ENCODE measurements at places on chromosomes 6 and 20. TPM values are rescaled to one million over a fixed set of nuclear protein-coding genes. Genes with fewer than 3 reads are reported as not detected.
A peak's percentile ranks its signal among the peaks of the same experiment; 100 is the strongest.

DNA sequence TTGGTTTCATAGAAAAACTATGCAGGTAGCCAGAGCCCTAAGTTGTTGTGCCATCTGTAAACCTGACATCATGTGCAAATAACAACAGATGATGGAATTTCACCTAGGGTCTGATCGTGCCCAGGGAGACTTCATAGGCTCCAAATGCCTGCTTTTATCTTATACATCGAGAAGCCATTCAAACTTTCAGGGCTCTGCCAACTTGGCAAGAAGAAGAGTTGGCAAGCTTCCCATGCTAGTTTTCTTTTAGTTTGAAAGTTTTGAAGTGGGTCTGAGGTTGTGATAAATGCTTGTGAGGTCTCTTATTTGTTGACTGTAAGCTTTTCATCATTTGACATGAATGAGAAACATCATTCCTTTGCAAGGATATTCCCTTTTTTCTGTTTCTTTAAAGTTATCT, 175.4 kb upstream of the FLRT3 start:
- H3K36me3 ChIP-seq: no peaks in the 10 kb centered on the region
- H3K27me3 ChIP-seq: no peaks in the 10 kb centered on the region
- no peak overlapping the region for H3K4me3 ChIP-seq
- H3K4me1 ChIP-seq: no peaks in the 10 kb centered on the region
- H3K27ac ChIP-seq: no peak overlapping the region
- DNase-seq: no peak

- H3K36me3 ChIP-seq: no peaks in the 10 kb centered on the region
- no peak overlapping the region for H3K27ac ChIP-seq
- no peak overlapping the region for H3K4me3 ChIP-seq
Measured at GRCh38 chr6:143397227-143398222, 53.0 kb downstream of the ADAT2 start.

DNA sequence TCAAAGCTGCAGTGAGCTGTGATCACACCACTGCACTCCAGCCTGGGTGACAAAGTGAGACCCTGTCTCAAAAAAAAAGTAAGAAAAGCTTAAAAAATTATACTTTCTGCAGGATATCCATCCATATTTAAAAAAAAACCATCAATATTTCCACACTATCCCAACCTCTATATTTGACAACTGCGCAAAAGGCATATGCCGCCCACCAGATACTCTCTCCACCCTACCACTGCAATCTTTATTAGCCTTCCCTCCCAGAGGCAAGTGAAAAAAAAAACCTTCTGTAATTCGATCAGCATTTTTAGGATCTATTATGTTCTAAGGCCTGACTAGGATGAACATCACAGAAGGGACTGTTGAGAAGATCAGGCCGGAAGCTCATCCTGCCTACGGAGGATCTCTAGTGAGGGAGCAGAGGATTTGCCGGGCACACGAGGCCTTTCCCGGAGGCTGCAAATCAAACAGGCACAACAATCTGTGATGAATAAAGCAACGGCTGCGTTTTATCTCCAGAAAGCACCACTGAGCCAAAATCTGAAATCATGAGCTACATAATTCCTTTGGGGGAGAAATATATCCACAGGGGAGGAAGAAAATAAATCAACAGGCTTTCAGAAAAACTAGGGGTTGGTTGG, 65.9 kb downstream of the GFOD1 start:
- no peak overlapping the region for H3K4me3 ChIP-seq
- H3K27me3 ChIP-seq: peaks cover 2% of the 10 kb centered on the region
- no peak overlapping the region for H3K27ac ChIP-seq
- peaks cover 32% of the 10 kb centered on the region for H3K4me1 ChIP-seq
- H3K36me3 ChIP-seq: no peaks in the 10 kb centered on the region
- no peak for DNase-seq

GRCh38 chr20:49381558-49382493, 100.6 kb downstream of the KCNB1 start:
- H3K4me1 ChIP-seq: no peaks in the 10 kb centered on the region
- no peak overlapping the region for H3K27ac ChIP-seq
- no peak overlapping the region for H3K4me3 ChIP-seq
- no peaks in the 10 kb centered on the region for H3K36me3 ChIP-seq
- DNase-seq: no peak

GRCh38 chr6:43493833-43494232, 16.3 kb downstream of the LRRC73 start:
- no peak overlapping the region for H3K4me3 ChIP-seq
- peaks cover 21% of the 10 kb centered on the region for H3K4me1 ChIP-seq
- peaks cover 5% of the 10 kb centered on the region for H3K36me3 ChIP-seq
- no peak overlapping the region for H3K27ac ChIP-seq

GRCh38 chr6:39347906-39348585, 25.5 kb upstream of the KCNK16 start:
- no peak overlapping the region for H3K4me3 ChIP-seq
- no peak overlapping the region for H3K27ac ChIP-seq
- H3K4me1 ChIP-seq: no peaks in the 10 kb centered on the region
- H3K36me3 ChIP-seq: no peaks in the 10 kb centered on the region

DNA sequence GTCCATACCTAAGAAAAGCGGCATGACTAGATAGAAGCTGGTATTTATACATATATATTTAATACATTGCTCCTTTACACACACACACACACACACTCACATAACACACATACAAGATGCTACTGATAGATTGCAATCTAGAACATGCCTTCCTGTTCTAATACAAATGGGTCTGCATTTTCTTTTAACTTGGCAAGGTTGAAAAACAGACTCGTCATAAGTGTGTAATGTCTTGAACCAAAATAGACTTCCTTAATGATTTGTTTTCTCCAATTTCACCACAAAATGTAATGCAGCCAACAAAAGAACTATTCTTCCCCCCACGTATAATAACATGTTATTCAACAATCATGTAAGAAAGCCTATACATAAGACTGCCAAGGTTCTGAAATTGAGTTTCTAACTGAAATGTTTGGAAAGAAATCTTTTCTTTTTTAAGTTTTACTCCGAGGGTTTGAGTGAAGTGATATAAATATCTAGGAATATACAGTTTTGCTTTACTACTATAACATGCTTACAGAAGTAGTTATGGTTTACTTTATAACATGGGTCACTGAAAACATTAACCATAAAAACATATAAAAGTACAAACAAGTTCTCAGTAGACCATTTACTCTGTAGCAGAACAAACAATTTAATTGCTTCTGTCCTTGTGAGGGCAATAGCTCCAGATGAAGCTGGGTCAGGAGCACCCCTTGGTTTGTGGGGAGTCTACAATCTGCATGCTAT, 207.5 kb downstream of the FOXC1 start:
- H3K27ac ChIP-seq: no peak overlapping the region
- no peaks in the 10 kb centered on the region for H3K4me1 ChIP-seq
- H3K36me3 ChIP-seq: peaks cover 1% of the 10 kb centered on the region

- peaks cover 7% of the 10 kb centered on the region for H3K4me1 ChIP-seq
- no peaks in the 10 kb centered on the region for H3K27me3 ChIP-seq
- peaks cover 25% of the 10 kb centered on the region for H3K36me3 ChIP-seq
- DNase-seq: no peak
- H3K4me3 ChIP-seq: no peak overlapping the region
Measured at GRCh38 chr20:34927736-34928135, 27.9 kb downstream of the GSS start.

GRCh38 chr6:131368198-131368911, 204.7 kb upstream of the ARG1 start:
- DNase-seq: no peak
- H3K36me3 ChIP-seq: peaks cover 4% of the 10 kb centered on the region
- H3K27me3 ChIP-seq: no peaks in the 10 kb centered on the region
- no peak overlapping the region for H3K27ac ChIP-seq

GRCh38 chr6:108560463-108561308, at the start of gene FOXO3:
Gene FOXO3, plus strand, starts transcription at chr6:108560917. Its CDS starts 292 bp downstream, at chr6:108561209.
- DNase-seq: peak; percentile 34
- H3K4me1 ChIP-seq: peaks cover 36% of the 10 kb centered on the region
- peak within 1 kb of the TSS; percentile 24 for H3K27ac ChIP-seq
- peaks cover 3% of the 10 kb centered on the region for H3K36me3 ChIP-seq
- peak within 1 kb of the TSS; percentile 80 for H3K4me3 ChIP-seq

- no peaks in the 10 kb centered on the region for H3K36me3 ChIP-seq
- no peak for DNase-seq
- no peak overlapping the region for H3K27ac ChIP-seq
- no peak overlapping the region for H3K4me3 ChIP-seq
Measured at GRCh38 chr6:105791583-105792318, 294.4 kb upstream of the PRDM1 start.

GRCh38 chr6:138089325-138089724, 17.9 kb downstream of the PERP start:
- DNase-seq: no peak
- no peak overlapping the region for H3K4me3 ChIP-seq
- no peaks in the 10 kb centered on the region for H3K36me3 ChIP-seq
- no peaks in the 10 kb centered on the region for H3K4me1 ChIP-seq

DNA sequence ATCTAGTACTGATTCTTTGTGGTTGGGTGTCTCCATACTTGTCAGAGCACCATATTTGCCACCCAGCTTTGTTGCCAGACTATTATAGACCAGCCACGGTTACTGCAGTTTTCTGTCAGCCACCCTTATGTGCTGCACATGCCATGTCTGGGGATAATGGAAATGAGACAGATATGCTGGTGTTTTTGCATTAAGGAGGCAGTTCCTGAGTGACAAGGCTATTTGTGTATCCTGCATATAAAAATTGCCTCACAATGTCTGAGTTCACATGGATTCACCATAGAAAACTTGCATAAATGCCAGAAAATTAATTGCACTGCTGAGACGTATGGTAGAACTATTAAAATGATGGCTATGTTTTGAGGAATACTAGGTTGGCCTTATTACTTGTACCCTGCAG, 51.8 kb downstream of the NKAIN2 start:
- no peaks in the 10 kb centered on the region for H3K4me1 ChIP-seq
- no peak overlapping the region for H3K27ac ChIP-seq
- no peak for DNase-seq
- no peaks in the 10 kb centered on the region for H3K36me3 ChIP-seq
- no peak overlapping the region for H3K4me3 ChIP-seq
- H3K27me3 ChIP-seq: no peaks in the 10 kb centered on the region

GRCh38 chr20:62524505-62524911, 48.7 kb upstream of the GATA5 start:
- DNase-seq: no peak
- peaks cover 16% of the 10 kb centered on the region for H3K4me1 ChIP-seq
- no peak overlapping the region for H3K27ac ChIP-seq
- no peaks in the 10 kb centered on the region for H3K36me3 ChIP-seq
- H3K27me3 ChIP-seq: peaks cover 7% of the 10 kb centered on the region

DNA sequence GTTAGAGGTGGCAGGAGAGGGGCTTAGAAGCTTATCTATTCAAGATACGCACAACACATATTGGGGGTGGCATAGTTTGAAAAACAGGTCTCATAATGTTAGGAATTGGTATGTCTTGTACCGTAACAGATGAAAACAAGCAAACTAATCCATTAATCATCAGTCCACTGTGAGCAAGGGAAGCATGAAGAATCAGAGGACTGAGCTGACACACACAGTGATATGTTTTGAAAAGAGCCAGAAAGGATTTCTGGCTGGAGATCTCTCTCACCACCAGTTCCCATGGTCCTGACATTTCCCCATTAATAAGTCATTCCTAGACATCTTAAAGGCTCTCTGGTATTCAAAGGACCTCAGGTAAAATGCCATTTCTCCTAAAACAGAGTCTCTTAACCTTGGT, 158.8 kb upstream of the PHACTR1 start:
- H3K27me3 ChIP-seq: peaks cover 11% of the 10 kb centered on the region
- no peaks in the 10 kb centered on the region for H3K4me1 ChIP-seq
- DNase-seq: no peak
- no peak overlapping the region for H3K27ac ChIP-seq

DNA sequence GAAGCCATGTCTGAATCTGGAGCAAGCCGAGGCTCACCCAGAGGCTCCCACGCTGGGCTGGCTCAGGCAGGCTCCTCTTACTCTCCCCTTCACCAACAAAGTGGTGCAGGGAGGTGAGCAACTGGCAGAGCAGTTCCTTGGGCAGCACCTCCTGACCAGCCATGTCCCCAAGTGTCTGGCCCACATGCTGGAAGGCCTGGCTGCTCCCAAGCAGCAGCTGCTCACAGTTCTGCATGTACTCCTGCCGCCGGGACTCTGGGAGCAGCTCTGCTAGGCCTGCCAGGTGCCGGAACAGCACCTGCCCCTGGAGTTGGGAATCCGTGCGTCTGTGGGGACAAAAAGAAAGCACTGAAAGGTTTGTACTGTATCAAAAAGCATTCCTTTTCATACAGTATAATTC, 57.1 kb upstream of the LYRM2 start:
- no peaks in the 10 kb centered on the region for H3K4me1 ChIP-seq
- DNase-seq: no peak
- H3K27me3 ChIP-seq: no peaks in the 10 kb centered on the region
- H3K27ac ChIP-seq: no peak overlapping the region
- H3K36me3 ChIP-seq: peaks cover 41% of the 10 kb centered on the region

DNA sequence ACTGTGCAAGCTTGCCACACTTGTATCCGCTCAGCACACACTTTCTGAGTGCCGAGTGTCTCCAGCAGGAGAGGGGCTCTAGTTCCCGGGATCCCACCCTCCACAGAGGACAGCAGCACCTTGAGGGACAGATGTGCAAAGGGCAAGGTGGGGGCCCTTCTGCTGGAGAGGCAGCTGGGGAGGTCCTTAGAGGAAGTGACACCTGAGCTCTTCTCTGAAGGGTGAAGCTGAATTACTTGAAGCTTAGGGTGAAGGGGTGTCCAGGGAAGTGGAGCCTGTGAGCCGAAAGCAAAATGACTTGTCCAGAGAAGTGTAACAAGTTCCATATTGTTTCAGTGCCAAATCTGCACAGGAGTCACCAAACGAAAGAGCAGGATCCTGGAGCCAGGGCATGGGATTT, 136.3 kb upstream of the DUSP22 start:
- H3K36me3 ChIP-seq: no peaks in the 10 kb centered on the region
- no peak overlapping the region for H3K4me3 ChIP-seq
- peaks cover 35% of the 10 kb centered on the region for H3K27me3 ChIP-seq
- H3K27ac ChIP-seq: no peak overlapping the region

GRCh38 chr20:60316476-60317158, 358.4 kb downstream of the CDH26 start:
- H3K4me3 ChIP-seq: no peak overlapping the region
- no peaks in the 10 kb centered on the region for H3K27me3 ChIP-seq
- H3K36me3 ChIP-seq: no peaks in the 10 kb centered on the region
- H3K4me1 ChIP-seq: no peaks in the 10 kb centered on the region

GRCh38 chr6:4352731-4353130, 217.4 kb upstream of the ECI2 start:
- H3K27ac ChIP-seq: no peak overlapping the region
- no peaks in the 10 kb centered on the region for H3K27me3 ChIP-seq
- no peak for DNase-seq
- H3K4me1 ChIP-seq: no peaks in the 10 kb centered on the region

GRCh38 chr6:153062516-153062915, 60.0 kb upstream of the MTRF1L start:
- H3K4me3 ChIP-seq: no peak overlapping the region
- H3K36me3 ChIP-seq: peaks cover 1% of the 10 kb centered on the region
- no peaks in the 10 kb centered on the region for H3K4me1 ChIP-seq
- H3K27ac ChIP-seq: no peak overlapping the region
- no peak for DNase-seq

DNA sequence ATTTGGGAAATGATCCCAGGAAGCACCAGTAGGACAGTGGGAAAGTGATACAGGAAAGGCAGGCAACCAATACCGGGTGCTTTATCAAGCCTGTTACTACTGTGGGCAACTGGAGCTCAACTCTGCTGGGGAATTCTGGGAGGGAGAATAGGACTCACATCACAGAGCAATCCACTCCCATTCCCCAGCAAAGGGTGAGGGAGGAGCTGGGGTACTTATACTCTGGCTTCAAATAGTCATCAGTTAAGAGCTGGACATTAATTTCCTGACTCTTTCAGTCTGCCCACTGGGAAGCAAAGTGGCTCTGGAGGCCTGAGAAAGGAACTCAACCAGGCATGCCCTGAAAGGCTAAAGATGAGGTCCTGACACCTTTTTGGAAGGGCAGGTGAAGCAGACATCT, 17.5 kb upstream of the CDH22 start:
- H3K4me1 ChIP-seq: no peaks in the 10 kb centered on the region
- peaks cover 15% of the 10 kb centered on the region for H3K27me3 ChIP-seq
- no peaks in the 10 kb centered on the region for H3K36me3 ChIP-seq
- DNase-seq: no peak

OTOR gene
- not detected for total RNA-seq

FAM83D gene
- total RNA-seq: 13.6 TPM

DOP1A gene
- total RNA-seq: 5.0 TPM
